ENCODE measurements at places on chromosomes 13 and 19.

- DNase-seq, result peak; percentile 95
Observed at GRCh38 chr19:12793290-12794195, 2.3 kb downstream of the JUNB start.

GRCh38 chr13:106118050-106118449 lies 417.4 kb downstream of the EFNB2 start:
- no peak for DNase-seq

- DNase-seq, result no peak
Observed at GRCh38 chr13:73576291-73576690, 517.5 kb downstream of the KLF5 start.

- DNase-seq, result no peak
Observed at GRCh38 chr13:33270895-33271538, 14.5 kb downstream of the STARD13 start.

DNA sequence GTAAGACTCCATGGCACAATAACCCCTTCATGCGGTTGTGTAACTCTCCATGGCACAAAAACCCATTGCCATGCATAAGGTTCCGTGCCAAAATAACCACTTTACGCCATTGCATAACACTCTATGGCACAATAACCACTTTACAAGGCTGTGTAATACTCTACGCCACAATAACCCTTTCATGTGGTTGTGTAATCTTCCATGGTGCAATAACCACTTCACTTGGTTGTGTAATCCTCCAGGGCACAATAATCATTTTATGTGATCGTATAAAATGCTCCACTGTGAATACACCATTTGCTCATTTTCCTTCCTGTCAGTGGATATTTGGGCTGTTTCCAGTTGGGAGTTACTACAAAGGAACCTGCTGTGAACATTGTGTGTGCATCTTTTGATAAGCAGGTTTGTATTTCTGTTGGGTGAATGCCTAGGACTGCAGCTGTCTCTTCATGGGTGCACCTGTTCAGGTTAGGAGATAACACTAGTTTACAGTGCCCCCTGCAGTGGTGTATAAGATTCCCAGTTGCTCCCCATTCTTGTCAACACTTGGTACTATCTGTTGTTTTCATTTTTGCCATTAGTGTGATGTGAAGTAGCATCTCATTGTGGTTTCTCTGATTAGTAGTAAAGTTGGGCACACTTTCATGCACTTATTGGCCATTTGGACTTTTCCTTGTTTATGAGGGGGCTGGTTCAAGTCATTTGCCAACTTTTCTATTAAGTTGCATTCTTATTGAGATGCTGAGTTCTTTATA lies 21.1 kb upstream of the ZSCAN18 start:
- no peak for DNase-seq

- no peak for DNase-seq
Observed at GRCh38 chr13:36244073-36244472, 29.7 kb upstream of the SOHLH2 start.

- peak; percentile 51 for DNase-seq
Observed at GRCh38 chr19:17069193-17069592, 6.1 kb downstream of the HAUS8 start.

GRCh38 chr19:46471116-46471733 lies at the start of gene PNMA8A:
TSS of gene PNMA8A (minus strand) at chr19:46471563. CDS start at chr19:46471035, 528 bp downstream.
- peak; percentile 23 for DNase-seq

GRCh38 chr13:41505209-41505835 lies 48.0 kb downstream of the RGCC start:
- DNase-seq, result no peak

GRCh38 chr19:4456843-4457653 lies 546 bp downstream of the UBXN6 start:
- peak; percentile 65 for DNase-seq

DNA sequence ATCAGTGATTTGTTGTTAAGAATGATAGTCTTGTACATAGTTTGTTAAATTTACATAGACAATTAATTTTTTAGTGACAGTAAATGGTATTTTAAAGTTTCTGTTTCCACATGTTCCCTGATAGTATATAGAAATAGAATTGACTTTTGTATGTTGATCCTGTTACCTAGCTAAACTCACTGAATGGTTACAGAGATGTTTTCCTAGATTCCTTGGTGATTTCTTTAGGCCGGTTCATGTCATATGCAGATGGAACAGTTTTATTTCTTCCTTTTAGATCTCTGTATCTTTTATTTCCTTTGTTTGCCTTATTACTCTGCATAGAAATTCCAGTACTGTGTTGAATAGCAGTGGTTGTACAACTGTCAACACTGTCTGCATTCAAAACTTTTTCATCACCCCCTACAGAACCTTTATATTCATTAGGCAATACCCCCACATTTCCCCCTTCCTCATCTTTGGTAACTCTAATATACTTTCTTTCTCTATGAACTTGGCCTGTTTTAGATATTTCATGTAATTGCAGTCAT lies 86.3 kb downstream of the NBEA start:
- DNase-seq, result no peak

DNA sequence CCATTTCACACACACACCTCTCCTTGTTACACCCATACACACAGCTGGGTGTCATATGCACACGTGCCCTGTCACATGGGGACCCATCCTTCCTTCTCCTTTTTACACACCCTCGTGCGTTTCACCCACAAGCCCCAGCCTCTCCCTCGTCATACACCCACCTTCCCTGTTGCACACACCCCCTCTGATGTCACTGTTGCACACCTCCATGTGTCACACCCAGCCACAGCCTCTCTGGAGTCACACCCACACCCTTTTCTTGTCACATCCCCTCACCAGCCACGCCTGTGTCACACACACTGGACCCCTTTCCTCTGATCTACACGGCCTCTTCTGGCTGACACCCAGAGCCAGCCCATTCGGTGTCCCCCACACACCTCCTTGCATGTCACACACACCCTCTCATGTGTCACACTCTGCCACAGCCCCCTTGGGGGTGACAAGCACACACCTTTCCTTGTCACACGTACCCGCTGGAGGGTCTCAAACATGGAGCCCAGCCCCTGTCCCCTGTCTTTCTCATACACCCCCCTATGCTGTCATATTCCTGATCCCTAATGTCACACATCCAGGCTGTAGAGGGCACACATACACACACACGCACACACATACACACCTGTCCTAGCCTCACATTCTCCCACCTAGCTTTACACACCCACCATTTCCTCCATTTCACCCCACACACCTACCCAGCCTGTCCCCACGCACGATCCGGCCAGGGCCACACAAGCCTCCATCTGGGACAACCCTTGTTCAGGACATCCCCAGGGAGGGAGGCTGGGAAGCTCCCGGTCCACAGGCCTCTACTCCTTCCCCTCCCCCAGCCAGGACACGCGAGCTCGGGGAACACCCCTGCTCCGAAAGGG lies 1.4 kb downstream of the NOVA2 start:
- peak; percentile 68 for DNase-seq

DNA sequence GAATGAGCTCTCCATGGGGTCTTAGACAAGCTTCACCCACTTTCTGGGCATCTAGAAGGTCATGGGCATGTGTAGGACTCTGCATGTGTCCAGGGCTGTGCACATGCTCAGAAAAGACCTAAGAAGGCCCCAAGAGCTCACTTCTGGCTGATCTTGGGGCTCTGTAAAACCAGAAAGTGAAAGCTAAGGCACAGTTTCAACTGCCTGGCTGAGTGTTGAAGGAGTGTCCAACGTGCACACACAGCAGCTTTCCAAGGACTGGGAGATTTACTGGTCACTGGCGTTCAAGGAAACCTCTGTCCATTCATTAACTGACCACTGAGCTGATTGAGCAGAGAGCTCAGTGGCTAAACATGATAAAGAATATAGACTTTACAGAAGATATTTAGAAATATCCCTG lies 137.9 kb downstream of the KATNAL1 start:
- no peak for DNase-seq

DNA sequence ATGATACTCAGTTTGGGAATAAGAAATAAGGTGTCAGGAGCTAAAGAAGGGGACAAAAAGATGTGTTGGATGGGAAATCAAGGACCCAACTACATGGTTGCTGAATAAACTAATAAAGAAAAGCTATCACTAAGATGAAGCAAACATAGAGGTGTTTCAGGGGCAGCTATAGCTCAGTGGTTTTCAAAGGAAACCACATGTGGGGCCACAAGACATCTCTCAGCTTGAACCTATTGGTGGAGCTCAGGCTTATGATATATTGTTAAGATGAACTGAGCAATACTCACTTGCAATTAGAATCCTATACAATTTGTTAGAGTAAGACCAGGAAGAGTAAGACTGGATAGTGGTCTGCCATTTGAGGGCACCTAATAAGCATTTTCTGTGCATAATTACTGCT lies 45.1 kb upstream of the SPRY2 start:
- no peak for DNase-seq

GRCh38 chr19:38055010-38055409 lies 148.0 kb downstream of the SIPA1L3 start:
- no peak for DNase-seq

GRCh38 chr19:53007606-53008005 lies 6.1 kb upstream of the ERVV-1 start:
- DNase-seq, result no peak

- no peak for DNase-seq
Observed at GRCh38 chr19:3976495-3977241, 5.8 kb upstream of the DAPK3 start.

GRCh38 chr13:74921326-74921725 lies 560.6 kb downstream of the TBC1D4 start:
- DNase-seq, result no peak

GRCh38 chr13:64765636-64766035 lies 2464.5 kb downstream of the PCDH9 start:
- DNase-seq, result no peak

DNA sequence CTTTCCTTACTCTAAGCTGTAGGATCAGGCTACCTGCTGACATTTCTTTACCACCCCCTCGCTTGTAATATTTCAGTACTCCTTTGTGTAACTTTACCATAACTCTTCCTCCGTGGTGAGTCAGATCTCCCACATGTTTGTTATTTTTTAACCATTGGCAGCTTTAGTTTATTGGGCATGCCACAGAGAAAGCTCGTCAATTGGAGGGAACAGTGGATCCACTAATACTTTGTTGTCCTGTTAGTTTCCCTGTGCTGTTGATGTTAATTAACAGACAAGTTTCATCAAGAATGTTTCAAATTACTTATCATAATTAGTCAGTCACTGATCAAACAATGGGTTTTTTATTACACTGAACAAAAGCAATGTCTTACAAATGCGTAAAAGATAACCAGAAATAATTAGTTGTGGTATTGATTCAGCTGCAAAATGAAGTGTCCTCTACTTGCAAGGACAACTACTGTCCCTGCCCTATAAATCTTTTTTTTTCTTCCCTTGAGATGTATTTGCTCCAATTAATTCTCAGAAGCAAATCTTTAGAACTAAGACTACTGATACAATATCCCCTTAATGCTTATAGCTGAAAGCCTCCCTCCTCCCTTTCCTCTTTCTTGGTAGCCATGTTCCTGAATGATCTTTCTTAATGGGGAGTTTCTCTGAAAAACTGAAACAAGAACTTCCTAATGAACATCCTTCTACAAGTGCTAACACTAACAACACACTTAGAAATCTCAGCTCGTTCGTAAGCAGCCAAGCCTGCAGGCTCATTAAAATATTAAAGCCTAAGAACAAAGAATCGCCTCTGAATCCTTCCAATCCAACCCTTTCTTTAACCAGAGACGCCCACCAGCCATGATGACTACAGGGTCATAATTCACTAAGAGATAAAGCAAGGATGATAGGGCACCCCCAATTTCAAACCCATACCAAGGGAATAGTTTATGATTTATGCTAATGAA lies 22.2 kb downstream of the EFNB2 start:
- DNase-seq, result no peak

GRCh38 chr13:94859278-94859691 lies 146.9 kb upstream of the SOX21 start:
- DNase-seq, result peak; percentile 81

DNA sequence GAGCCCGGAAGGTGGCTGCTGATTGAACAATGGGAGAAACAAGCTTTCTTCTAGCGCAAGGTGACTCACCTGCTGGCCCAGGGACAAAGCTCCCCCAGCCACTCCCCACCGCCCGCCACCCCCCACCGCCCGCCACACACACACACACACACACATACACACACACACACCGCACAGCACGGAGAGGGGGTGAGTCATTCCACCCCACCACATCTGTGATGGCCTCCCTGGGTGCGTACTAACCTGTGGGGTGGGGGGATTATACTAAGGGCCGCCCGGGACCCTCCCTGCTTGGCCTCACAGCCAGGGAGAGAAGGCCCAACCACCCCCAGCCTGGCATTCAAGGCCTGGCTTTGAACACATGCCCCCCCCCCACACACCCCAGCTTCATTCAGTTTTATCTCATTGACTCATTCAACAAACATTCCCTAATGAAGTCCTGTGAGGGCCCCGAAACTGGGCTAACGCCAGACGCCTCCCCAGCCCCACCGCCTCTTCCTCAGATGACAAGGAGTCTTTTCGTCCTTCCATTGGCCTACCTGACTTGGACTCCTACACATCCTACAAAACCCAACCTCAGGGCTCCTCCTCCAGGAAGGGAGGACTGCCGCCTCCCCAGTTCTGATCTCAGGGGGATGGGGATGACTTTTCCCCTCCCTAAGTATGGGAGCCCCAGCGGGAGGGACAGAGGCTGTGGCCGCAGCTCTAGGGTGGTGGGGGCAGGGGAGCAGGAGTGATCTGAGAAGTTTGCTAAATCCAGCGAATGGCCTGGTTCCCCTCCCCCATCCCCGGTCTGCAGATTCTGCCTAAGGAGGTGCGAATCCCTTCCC lies 5.8 kb upstream of the ONECUT3 start:
- DNase-seq, result no peak

GRCh38 chr13:73092829-73093228 lies 34.0 kb downstream of the KLF5 start:
- DNase-seq, result no peak

GRCh38 chr13:71869274-71869673 lies 2.3 kb upstream of the DACH1 start:
- DNase-seq, result no peak

DNA sequence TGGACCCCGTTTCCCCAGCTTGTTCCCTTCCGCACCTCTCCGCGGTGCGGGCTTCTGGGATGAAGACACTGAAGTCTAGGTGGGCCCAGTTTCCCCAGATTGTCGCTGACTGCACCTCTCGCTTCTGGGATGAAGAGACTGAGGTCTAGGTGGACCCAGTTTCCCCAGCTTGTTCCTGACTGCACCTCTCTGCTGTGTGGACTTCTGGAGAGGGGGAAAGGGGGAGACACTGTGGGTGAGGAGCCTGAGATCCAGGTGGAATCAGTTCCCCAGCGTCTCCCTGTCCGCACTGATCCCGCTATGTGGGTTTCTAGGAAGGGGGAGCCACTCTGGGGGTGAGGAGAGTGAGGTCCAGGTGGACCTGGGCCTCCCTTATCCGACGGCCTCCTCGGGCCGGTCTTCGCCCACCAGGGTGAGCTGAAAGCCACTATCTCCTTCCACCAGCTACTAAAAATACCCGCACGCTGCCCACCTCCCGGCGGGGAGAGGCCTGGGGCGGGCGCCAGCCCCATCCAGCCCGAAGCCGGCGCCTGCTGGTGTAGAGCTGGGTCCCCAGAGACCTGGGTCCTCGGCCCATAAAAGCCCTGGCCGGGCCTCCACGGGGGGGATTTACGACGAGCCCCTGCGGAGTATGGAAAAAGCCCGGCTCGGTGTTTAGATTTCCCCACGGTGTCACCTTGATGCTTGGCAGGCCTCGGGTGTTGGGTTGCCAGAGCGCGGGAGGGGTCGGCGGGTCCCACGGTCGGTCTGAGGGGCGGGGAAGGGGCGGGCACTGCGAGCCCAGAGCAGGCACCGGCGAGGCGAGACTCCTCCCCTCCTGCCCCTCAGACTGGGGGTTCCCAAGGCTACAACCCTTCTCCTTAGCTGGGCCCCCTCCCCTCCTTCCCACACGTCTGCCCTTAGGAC lies 10.6 kb downstream of the FUT6 start:
- DNase-seq, result no peak

- no peak for DNase-seq
Observed at GRCh38 chr19:18774782-18775444, 16.2 kb downstream of the COMP start.

All from suppressor macrophage (primary cell).